RCC 7860 (cell line): ENCODE measurements at places on chromosomes 2 and 18.

- DNase-seq = no peak
Observed at GRCh38 chr2:26396734-26397298, 4.9 kb upstream of the DRC1 start.

DNA sequence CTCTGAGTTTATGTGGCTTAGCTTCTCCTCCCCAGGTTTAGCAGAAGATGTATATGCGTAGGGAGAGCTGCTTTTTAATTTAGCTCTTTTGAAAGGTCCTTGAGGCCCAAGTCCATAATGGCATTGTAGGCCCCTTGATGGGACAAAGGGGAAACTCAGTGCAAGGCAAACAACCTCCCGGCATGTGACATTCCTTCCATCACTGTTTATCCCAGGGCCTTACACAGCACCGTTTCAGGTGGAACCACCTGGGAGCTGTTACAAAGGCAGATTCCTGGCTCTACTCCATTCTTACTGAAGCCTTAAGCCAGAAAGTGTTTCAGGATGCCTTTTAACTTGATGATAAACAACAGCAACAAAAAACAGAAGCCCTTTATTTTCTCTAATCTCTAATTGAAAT is 555.4 kb downstream of the SLC4A3 start:
- no peak for DNase-seq

- DNase-seq = no peak
Observed at GRCh38 chr18:58323866-58324762, 280.1 kb downstream of the NEDD4L start.

DNA sequence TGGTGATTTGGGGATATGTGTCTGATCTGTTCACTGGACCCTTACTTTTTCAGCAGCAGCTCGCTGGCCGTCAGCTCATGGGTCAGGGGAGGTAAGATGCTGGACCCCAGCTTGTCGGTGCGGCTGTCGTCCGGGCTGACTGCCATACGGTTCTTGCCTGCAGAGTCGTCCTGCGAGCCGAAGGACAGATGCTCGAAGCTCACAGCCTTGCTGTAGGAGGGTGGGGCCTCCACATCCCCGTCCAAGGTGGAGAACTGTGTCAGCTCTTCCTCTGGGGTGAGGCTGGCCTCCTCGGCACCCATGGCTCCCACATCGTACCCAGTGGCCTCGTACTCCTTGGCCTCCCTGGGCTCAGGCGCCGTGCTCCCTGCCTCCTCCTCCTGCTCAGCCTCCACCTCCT is 179.5 kb downstream of the NAPG start:
- no peak for DNase-seq

DNA sequence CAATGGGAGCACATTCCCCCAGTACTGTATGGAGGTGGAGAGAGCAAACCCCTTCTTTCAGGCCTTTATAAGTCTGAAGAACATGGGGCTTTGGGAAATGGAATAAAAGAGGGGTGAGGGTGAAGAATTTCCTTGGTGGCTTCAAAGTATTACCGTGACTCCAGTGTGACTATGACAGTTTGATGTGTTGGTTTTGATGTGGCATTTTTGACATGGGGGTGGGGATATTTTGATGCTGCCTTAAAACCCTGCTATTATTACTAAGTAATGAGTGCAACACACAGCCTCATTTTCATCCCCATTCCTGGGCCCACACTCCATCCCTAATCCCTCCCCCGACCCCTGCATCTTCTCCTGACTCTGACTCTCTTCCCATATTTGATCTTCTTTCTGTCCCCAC is 23.6 kb downstream of the QPCT start:
- DNase-seq = no peak

- DNase-seq = peak; percentile 14
Observed at GRCh38 chr2:26245231-26245732, 543 bp downstream of the HADHB start.

- DNase-seq = no peak
Observed at GRCh38 chr2:166516712-166517303, 22.8 kb upstream of the SCN7A start.

GRCh38 chr18:3265564-3266033 is 3.7 kb downstream of the MYL12B start:
- DNase-seq = no peak

DNA sequence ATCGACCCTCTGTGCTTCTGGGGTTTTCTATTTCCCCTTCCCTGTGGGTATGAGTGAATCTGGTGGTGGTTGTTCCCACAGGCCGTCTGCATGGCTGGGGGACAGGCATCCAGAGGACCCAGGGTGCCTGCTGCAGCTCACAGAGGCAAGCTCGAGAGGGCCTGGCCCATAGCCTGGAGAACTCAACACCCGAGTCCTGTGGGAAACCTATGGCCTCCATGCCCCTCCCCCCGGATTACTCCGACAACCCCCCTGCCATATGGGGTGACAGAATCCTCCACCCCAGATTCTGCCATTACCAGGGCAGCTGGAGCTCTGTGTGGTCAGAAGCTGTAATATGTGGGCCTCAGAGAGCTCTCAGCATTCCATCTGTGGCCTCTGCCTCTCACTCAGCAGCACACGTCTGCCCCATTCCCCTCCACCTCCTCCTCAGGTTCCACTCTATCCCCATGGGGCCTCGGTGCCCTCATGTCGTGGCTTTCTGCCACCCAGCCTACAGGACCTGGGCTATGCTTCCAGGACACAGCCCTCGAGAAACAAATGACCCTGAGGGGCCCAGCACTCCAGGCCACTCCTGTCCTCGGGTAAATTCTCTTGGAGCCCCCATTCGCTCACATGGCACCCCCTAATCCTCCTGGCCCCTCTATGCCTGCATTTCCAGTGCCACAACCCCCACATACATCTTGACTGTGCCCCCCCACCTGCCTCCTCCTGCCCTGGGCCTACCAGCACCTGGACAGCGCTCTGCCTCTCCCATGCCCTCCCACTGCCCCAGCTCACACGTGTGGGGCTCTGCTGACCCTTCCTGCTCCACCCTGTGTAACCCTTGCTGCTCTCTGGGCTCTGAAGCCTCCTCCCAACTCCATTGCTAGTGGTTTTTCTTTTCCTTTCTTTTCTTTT is 3.6 kb downstream of the MZT2A start:
- no peak for DNase-seq

GRCh38 chr2:236117861-236118269 is 50.3 kb downstream of the GBX2 start:
- no peak for DNase-seq

DNA sequence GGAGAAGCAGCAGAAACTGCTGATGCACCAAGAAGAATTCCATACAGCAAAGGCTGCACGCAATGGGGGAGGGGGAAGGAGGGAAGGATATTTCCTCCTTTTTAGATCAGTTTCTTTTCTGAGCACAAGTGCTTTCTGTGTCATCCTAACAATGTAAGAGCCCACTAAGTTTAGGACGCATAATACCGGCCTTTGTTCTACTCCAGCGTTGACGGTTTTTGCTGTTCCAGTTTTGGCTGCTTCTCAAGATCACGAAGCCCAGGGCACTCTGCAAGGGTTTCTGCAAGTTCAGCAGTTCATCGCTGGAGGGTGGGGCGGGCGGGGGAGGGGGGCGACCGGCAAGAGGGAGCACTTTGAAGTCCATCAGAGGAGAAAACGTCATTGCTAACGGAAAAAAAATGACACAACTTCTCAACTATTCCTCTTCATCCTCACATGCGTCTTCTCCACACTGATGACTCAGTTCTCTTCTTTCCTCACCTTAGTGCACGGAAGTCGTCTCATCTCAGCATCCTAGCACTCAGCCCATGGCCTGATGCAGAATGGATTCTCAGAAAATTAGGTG is 8.7 kb downstream of the FAM178B start:
- peak; percentile 91 for DNase-seq

DNA sequence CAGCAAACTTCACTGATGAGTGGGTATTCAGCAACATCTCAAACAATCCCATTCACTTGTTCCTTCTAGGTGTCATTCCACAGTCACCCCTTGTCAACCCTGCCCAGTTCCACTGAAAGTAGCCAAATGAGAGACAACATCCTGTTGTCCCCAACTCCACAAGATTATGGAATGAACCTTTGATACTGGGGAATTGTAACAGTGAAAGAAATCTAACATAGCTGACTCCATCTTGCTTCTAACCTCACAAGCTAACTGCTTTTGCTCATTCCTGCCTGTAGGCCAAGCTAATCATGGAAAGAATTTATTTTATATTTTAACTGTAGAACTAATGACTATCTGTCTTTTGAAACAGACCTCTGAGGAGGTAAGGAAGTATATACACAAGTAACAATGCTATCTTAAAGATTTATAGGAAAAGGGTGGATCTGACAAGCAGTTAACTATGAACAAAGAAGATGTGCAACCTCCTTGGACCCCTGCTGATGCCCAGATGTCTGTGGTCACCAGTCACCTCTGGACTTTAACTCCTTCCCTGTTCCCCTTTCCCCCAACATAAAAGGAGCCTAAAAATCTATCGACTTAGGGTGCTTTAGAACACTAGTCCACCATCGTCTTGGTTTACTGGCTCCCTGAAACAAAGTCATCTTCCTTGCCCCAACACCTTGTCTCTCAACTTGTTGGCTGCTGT is 6.9 kb upstream of the ANXA4 start:
- DNase-seq = no peak

- DNase-seq = no peak
Observed at GRCh38 chr2:222297600-222297935, 1.2 kb downstream of the PAX3 start.

- no peak for DNase-seq
Observed at GRCh38 chr2:101089419-101089818, 61.8 kb downstream of the TBC1D8 start.

DNA sequence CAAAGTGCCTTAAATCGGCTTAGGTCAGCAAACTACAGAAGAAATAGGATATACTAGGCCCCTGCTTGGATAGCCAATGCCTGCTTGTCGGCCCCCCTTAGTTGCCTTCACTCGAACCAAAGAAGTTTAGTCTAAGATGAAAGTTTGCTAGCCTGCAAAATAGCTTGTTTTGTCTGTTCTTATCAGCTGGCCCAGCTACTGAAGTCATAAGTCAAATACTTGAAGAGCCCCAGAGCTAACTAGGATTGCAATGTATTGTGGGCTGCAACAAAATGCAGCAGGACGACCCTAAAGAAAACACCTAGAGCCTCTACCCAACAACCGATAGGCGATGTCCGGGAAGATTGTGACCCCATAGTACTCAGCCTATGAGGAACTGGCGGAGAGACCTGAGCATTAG is 183.5 kb upstream of the HS6ST1 start:
- no peak for DNase-seq

GRCh38 chr2:68569604-68570003 is 73.8 kb upstream of the PROKR1 start:
- DNase-seq = peak; percentile 67

DNA sequence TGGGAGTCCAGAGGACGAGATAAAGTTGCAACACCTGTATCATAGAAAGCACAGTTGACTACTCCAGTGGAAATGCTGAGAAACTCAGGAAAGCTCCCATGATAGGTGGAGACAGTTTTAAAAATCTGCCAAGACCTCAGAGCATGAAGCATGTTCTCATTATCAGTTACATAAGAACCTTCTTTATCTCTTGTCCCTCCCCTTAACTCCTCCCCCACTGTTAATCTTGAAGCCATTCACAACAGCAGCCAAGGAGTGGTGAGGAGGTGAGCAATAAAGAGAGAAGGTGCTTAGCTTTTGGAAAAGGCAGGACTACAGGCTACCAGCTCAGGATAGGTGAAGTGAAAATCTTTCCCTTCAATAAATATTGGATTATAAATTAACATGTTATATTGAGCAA is 657.9 kb downstream of the NYAP2 start:
- DNase-seq = no peak

DNA sequence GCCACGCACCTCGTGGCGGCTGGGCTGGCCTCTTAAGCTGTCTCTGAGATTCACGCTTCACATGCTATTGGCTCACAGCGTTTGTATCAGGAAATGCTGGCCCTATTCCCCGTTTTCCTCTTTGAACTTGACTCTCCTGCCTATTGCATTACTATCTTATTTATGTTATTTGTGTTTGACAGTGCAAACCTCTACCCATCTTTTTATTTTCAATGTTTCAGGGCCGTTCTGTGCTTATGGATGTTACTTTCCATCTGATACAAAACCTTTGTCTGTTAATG is 149.9 kb upstream of the TWIST2 start:
- no peak for DNase-seq

GRCh38 chr2:101063352-101064124 is 61.4 kb downstream of the RPL31 start:
- DNase-seq = peak; percentile 68

DNA sequence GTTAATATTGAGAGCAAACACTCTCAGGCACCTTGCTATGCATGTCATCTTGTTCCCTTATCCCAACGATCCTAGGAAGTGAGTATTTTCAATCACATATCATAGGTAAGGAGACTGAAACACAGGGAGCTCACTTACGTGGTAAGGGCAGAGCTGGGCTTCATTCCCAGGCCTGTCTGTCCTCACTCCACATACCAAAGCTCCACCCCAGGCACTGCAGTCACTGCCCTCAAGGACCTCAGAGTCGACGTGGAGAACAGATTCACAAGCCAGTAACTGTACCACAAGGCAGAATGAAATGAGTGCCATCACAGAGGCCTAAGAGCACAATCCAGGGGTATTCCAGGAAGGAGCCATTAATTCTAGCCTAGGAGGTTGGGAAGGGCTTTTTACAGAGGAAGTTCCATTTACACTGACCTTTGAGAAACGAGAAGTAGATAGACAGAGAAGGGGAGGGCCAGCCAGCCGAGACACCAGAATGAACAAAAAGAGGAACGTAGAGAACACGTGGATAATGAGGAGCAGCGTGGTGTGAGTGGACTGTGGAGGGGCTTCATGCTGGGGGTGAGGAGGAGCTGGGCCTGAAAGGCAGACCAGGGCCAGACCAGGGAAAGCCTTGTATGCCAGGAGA is 48.6 kb downstream of the KIAA2012 start:
- no peak for DNase-seq

DNA sequence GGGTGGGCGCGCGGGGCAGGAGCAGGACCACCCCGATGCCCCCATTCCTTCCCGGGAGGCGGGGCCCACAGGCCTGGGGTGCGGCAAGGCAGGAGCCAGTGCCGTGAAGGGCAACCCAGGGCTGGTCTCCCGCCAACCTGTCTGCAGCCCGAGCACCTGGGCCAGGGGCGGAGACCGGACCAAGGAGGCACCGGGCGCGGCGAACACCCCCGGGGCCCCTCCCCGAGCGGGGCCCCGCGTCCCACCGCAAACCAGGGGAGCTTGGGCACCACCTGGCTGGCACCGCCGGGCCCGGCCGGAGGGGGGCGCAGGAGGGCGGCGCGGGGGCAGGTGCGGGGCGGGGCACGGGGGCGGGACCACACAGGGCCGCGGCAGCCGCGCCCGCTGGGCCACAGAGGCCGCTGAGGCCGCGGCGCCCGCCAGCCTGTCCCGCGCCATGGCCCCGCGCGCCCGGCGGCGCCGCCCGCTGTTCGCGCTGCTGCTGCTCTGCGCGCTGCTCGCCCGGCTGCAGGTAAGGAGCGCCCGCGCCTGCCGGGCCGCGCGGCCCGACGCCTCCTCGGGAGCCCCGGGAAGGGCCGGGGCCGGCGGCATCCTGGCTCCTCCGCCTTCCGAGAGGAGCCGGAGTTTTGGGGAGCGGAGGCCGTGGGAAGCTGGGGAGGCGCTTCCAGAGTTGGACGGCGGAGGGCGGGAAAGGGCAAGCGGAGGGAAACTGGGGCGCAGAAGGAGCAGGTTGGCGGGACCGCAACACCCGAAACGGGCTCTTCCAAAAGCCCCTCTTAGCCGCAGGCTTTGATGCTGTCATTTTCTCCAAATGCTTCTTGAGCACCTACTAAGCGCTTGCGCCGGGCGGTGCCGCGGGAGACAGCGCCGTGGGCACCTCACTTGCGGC is at the start of gene TNFRSF11A:
Gene TNFRSF11A, plus strand, starts transcription at position 394 of the 889 bp plus-strand sequence. Its CDS starts 43 bp downstream, at position 437.
- DNase-seq = no peak

- DNase-seq = no peak
Observed at GRCh38 chr2:98029718-98030222, 34.0 kb upstream of the TMEM131 start.

GRCh38 chr2:224264259-224264658 is 137.6 kb downstream of the FAM124B start:
- no peak for DNase-seq
